Stimulated activated CD8-positive, alpha-beta memory T cell treated with anti-CD3 and anti-CD28 coated beads, Interleukin-7, amount 100 ng/mL, for 48 hours (primary cell): ENCODE measurements at places on chromosomes 5 and 9.

- DNase-seq, result no peak
Measured at GRCh38 chr5:106964132-106964531, 706.6 kb downstream of the EFNA5 start.

- DNase-seq, result no peak
Measured at GRCh38 chr5:132093271-132093670, 19.7 kb downstream of the CSF2 start.

- no peak for DNase-seq
Measured at GRCh38 chr5:180739271-180739670, 587 bp downstream of the OR2Y1 start.

DNA sequence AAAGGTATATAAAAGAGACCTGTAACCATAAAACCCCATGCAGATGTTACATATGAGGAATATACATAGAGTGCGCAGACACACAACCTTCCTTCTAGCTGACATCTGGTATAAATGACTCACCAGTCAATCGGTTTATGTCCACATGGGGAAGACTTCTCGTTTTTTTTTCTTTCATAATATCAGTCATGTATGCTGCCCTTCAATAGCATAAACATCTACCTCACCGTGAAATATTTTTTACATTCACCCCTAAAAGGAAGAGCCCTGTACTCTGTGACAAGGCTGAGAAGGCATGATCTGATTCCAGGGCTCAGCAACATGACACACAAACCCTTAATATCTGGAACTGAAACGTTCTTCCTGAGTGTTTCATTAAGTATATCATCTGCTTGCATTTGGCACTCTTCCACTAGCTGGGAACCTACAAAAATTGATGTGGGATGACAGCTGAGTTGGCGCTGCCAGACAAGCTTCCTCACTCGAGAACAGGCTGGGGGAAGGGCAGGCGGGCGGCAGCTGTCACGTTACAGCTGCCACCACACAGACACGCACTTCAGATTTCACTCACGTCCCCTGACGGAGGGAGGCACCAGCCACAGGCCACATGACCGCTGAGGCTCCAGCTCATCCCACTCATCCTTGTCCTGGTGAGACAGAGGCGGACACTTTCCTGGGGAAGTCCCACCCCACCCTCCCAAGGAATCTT lies 74.2 kb downstream of the SHB start:
- peak; percentile 8 for DNase-seq

DNA sequence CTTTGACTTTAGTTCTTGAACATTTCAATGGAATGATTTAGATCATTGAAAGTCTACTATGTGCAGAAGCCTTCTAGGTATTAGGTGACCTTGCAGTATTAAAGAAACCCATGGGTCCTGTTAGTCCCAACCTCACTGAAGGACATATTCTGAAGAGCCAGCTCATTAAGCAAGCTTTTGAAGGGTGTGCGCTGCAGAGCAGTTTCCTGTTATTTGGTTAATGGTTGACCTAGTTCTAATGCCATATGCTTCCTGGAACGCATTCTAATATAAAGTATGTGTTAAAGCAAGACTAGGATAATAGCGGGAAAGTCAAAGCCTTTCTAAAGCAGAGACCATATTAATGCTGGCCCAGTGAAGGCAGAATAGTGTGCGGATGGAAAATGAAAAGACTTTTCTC lies 20.1 kb downstream of the ZNF462 start:
- DNase-seq, result no peak

DNA sequence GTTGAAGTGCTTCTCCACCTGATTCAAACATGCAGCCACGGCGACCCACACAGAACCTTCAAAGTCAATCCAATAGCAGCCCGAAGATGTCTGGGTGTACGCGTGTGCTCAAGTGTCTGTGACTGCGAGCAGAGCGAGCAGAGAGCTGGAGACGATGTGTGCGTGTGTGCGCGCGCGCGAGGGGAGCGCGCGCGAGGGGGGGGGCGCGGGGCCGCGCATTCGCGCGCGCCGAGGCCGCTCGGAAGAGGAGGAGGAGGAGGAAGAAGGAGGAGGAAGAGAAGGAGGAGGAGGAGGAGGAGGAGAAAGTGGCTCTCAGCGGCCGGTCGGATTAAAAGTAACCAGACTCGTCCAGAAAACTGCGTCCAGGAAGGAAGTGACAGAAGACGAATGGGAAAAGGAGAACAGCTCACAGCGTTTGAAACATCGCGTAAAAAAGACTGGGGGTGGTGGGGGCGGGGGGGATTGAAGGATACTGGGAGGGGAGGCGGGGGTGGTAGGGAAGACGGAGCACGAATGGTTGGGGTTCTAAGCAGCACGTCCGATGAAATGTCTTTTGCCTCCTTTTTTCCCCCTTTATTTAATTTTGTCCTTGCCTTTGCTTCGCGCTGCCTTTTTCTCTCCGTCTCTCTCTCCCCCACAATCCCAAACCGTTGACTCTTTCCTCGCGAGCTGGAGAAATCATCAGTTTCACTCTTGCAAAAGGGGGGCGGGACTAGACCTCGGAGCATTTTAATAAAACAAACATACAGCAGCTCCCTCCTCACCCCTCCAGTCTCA lies at the start of gene MEF2C:
Gene MEF2C, minus strand, starts transcription at position 126 of the 777 bp plus-strand sequence. CDS start 59,396 bp downstream, outside the sequence.
- no peak for DNase-seq

GRCh38 chr9:125726456-125727132 lies 19.6 kb upstream of the MAPKAP1 start:
- DNase-seq, result no peak

GRCh38 chr5:159833846-159834245 lies 82.4 kb upstream of the ADRA1B start:
- no peak for DNase-seq

GRCh38 chr9:2179567-2179966 lies 164.4 kb downstream of the SMARCA2 start:
- DNase-seq, result no peak

DNA sequence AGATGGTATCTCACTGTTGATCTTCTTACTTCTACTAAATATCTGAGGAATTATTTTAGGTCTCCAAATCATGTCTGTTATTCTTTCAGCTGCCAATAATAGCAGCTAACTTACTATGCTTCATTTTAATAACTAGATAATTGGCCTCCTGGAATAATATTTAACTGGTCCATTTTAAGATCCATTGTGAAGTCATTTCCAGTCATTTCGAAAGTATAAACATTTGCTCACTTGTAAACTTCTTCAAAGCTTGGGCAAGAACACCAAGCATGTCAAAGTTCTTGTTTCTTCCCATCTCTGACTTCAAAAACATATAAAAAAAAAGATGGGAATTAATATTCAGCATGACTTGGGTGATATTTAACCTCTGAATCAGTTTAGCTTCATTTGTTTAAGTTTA lies 61.4 kb upstream of the MRPS30 start:
- DNase-seq, result no peak

DNA sequence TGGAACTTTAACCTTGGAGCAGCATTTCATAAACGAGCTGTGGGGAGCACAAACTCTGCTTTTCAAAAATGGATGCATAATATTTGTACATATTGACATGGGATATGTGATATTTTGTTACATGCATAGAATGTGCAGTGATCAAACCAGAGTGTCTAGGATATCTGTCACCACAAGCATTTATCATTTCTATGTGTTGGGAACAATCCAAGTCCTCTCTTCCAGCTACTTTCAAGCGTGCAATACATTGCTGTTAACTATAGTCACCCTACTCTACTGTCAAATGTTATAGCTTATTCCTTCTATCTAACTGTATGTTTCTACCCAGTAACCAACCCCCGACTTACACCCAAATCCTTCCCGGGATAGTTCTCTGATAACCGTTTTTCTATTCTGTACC lies 15.0 kb upstream of the C5orf58 start:
- DNase-seq, result no peak

GRCh38 chr9:133460405-133461175 lies 812 bp downstream of the CACFD1 start:
- DNase-seq, result no peak

DNA sequence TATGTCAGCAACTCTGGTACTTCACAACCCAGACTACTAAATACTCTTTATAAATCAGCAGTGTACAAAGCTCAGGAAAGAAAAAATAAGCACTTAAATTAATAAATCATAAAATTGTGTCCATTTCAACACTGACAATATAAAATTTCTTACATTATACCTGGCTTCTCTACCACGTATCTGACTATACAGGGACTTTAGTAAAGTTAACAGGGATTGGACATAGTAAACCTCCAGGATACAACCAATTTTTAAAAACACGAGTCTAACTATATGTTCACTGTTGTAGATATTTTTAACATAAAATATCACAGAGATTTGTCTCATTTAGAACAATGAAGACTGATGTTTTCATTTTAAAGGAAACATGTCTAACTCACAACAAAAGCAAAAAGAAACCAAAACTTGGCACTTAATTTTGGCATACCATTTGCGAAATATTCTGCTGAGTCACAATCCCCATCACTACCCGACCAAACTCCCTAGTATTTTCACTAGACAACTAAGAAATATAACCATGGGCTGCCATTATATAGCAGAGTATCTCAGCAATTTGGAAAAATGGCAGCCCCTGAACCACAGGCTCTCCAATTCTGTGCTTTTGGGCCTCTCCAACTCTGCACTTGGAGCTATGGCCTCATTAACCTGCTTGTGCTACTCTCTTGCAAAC lies 14.4 kb downstream of the FAM169A start:
- DNase-seq, result no peak

GRCh38 chr9:76161541-76161940 lies 232.7 kb downstream of the RFK start:
- no peak for DNase-seq

GRCh38 chr5:2779459-2779858 lies 28.0 kb upstream of the IRX2 start:
- no peak for DNase-seq

- DNase-seq, result no peak
Measured at GRCh38 chr9:3842839-3843238, 317.0 kb upstream of the RFX3 start.

DNA sequence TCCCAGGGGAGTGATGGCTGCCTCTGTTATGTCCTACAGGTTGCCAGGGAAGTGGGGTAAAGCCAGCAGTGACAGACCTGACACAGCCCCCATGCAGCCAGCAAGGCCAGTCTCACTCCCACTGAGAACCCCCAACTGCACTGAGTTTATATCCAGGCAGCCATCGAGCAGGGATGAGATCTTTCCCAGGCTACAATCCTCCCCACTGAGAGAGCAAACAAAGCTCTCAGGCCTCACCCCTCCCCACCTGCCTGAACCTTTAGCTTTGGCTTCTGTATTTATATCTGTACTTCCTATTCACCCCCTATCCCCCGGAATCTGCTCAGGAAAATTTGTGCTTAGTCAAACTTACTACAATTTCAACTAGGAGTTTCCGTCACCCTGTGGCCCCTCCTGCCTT lies 284.1 kb downstream of the FAM170A start:
- no peak for DNase-seq
